ENCODE measurements at places on chromosomes 7 and 10.
A peak's percentile ranks its signal among the peaks of the same experiment; 100 is the strongest.

GRCh38 chr10:77164616-77165311 lies 472.8 kb downstream of the KCNMA1 start:
- no peak for DNase-seq

DNA sequence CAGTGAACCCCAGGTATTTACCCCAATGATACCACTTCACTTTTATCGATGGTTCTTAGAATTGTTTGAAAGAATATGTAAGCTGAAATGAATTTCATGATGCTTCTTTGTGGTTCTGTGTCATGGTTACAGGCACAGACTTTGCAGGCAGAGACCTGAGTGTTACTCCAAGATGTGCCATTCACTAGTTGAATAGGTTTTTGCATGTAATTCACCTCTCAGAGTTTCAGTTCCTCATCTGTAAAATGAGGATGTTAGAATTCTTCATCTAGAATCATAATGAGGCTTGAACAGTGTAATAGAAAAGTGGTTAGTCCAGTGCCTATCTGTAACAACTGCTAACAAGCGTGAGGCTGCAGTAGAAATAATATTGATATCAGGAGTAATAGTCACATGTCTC lies 54.6 kb downstream of the VSTM2A start:
- DNase-seq, result no peak

GRCh38 chr7:37320140-37320847 lies 128.4 kb downstream of the ELMO1 start:
- no peak for DNase-seq

- no peak for DNase-seq
These were observed 890 bp downstream of the ZFYVE27 start for GRCh38 chr10:97737770-97738265.

GRCh38 chr7:43658718-43659548 lies 70.4 kb downstream of the COA1 start:
- no peak for DNase-seq

DNA sequence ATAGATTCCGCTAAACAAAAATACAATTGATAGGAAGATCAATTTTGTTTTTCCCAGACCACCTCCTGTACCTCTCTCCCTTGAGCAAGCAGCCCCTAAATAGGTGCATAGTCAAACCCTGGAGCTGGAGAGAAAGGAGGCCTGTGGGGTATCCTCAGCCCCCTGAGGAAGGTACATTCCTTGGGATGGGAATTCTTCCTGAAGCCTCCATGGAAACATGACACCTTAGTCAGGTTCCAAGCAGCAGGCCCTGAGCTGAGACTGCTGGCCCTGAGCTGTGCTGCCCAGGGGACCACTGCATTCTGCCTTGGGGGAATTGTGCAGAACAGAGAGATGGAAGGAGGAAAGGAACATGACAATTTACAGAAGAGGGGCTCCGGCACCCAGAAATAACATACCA lies 7.4 kb downstream of the HNRNPF start:
- no peak for DNase-seq

DNA sequence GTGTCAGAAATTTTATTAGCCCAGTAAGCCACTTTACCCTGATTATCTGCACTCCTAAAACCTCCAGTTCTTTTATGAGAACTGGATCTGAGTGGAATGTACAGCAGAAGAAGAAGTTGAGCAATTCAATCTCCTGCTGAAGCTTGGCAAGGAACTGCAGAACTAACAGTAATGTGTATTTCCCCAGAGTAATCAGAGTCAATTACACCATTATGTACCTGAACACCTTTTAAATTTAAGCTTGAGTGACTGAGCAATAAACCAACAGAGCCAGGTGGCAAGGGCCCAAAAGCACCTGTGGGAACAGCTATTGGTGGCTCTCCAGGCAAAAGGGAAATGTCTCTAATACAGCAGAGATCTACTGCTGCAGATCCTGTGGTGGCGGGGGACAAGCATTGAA lies 40.1 kb upstream of the AKR1C2 start:
- DNase-seq, result no peak

- DNase-seq, result no peak
These were observed 41.9 kb downstream of the RBM20 start for GRCh38 chr10:110686047-110686446.

DNA sequence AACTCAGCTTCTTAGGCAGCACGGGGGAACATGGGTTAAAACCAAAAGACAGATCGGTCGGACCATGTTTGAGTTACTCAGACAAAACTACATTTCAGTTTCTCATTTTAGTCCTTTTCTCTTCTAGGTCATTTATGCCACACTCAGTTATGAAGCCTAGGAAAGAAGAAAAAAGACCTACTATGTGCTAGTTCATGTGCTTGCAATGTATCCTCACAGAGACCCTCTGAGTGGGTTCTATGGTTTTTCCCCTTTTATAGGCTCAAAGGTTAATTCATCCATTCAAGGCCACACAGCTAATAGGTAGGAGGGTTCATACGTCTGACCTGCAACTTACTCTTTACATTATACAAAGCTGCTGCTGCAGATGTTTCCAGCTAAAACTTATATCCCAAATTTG lies 104.7 kb upstream of the ZNF438 start:
- no peak for DNase-seq

- peak; percentile 4 for DNase-seq
These were observed 17.1 kb downstream of the GRID1 start for GRCh38 chr10:86349474-86349873.

GRCh38 chr10:69957886-69958555 lies 94.6 kb upstream of the MACROH2A2 start:
- DNase-seq, result no peak

DNA sequence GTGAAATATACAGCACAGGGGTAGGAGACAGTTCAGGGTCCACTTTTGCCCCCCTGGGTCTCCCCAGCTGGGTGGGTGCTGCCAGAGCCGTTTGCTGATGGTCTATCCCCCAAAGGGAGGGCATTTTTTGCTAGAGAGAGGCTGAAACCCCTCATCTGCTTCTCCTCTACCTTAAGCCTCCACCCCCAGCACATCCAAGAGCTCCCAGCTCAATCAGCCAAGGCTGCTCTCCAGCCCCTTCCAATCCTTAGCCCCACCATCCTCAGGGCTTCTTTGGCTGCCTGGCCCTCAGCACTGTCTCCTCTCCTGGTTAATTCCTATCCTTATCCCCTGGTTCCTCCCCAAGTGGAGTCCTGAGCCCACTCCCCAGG lies 153.1 kb downstream of the AOAH start:
- DNase-seq, result no peak

DNA sequence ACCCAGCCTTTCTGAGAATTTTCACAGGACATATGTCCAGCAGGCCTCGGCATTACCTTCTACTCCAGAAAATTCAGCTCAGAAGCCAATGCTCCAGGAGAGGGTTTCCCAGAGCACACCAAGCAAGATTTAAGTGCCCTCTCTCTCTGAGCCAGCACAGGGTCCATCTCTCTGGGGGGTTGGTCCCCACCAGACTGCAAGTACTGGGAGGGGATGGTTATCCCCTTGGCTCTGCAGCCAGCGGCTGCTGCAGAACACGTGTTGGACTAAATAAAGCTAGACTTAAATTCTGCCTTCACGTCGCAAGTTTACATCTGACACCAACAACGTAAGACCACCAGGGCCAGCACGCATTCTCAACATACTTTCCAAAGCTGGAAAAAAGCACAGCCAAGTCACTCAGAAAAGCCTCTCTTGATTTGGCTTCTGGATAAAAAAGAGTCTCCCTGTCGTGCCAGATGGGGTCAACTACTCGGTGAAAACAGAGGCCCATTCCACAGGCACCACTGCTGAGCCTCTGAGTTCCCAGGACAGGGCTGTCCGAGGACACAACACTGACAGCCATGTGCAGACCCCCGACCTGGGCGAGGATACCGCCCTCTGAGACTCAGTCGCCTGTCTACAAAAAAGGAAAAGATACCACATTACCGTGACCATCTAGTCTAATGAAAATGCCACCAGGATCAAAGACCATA lies 77.3 kb downstream of the CTBP2 start:
- DNase-seq, result no peak

- DNase-seq, result no peak
These were observed 11.7 kb downstream of the UCN3 start for GRCh38 chr10:5376450-5376849.

GRCh38 chr7:133778472-133778871 lies 348.7 kb upstream of the LRGUK start:
- DNase-seq, result no peak

GRCh38 chr7:127884066-127884559 lies 147.1 kb downstream of the LRRC4 start:
- no peak for DNase-seq

- DNase-seq, result no peak
These were observed 103.7 kb upstream of the CTBP2 start for GRCh38 chr10:125264091-125264490.

DNA sequence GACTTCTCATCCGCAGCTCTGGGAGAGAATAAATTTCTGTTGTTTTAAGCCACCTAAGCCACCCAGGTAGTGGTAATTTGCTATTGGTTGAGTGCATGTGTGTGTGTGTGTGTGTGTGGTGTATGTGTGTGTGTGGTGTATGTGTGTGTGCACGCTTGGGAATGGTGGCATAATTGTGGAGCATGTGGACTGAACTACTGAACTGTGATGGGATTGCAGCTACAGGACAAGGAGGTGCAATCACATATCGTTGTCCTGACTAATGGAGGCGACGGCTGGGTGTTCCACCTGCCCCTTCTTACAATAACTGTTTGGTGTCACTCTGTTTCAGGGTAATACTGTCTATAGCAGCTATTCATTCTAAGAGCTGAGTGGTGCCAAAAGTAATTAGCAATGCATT lies 448.7 kb upstream of the PFKP start:
- DNase-seq, result no peak
